ENCODE measurements at places on chromosomes 7 and 10.

DNA sequence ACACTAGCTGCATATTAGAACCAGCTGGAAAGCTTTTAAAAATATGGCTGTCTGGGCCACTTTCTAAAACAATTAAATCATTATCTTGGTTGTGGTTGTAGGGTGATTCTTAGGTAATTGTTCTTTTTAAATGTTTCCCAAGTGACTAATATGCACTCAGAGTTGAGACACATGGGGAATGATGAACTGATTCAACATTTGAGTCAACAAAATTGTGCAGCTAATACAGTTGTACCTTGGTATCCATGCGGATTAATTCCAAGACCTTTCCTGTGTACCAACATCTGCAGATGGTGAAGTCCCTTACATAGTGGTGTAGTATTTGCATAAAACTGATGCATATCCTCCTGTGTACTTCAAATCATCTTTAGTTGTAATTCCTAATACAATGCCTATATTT, 242.2 kb downstream of the ATRNL1 start:
- DNase-seq = no peak

DNA sequence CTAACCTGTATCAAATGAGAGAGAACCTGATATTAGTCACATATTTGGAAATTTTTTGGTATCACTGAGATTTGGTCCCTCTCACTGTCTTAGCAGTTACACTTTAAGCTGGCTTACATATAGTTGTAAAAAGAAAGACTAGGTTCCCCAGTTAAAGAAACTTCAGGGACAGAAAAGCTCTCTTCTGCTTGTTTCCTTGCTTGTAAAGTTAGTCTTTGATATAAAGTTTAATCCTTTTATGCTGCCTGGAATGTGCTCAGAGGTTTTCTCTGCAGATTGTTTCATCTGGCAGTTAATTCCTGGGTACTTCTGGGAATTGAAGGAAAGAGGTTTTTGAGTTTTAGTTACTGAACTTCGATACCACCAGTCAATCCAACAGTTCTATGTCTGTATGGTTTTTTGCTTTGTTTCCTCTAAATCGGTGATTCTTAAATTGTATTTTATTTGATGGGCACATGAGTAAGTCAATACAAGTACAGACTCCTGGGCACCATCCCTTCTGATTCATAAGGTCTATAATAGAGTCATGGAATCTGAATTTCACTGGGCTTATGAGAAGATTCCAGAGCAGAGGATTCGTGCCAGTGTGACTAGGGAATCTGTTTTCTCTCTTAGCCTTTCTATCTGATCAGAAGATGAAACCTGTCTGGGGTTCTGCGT, 1080.9 kb upstream of the C7orf33 start:
- no peak for DNase-seq

GRCh38 chr7:112001091-112001826, 204.9 kb downstream of the DOCK4 start:
- no peak for DNase-seq

DNA sequence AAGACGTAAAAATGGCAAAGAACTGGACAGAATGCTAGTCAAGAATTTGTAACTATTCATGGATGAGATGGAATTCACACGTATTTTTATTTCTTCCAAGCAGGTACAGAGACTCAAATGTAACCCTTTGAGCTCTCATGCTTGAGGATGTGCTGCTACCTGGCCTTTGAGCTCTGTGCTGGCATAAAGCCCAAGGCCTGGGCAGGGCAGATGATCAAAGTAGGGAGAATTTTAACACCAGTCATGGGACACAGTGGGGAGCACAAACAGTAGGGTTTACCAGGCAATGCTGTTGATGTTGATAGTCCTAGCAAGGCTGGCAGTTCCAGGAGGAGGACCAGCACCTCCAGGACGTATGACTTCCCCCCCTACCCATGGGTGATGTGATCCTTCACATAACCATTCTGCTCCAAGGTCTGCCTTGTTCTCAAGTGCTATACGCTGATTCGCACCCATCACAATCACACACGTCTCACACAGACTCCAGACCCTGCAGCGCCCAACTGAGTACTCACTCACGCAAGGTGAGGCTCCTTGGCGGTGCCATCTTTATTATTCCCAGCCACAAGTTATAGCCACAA, 48.6 kb upstream of the DLG5 start:
- no peak for DNase-seq

- DNase-seq = no peak
Measured at GRCh38 chr7:106874076-106874475, 9.0 kb downstream of the PIK3CG start.

DNA sequence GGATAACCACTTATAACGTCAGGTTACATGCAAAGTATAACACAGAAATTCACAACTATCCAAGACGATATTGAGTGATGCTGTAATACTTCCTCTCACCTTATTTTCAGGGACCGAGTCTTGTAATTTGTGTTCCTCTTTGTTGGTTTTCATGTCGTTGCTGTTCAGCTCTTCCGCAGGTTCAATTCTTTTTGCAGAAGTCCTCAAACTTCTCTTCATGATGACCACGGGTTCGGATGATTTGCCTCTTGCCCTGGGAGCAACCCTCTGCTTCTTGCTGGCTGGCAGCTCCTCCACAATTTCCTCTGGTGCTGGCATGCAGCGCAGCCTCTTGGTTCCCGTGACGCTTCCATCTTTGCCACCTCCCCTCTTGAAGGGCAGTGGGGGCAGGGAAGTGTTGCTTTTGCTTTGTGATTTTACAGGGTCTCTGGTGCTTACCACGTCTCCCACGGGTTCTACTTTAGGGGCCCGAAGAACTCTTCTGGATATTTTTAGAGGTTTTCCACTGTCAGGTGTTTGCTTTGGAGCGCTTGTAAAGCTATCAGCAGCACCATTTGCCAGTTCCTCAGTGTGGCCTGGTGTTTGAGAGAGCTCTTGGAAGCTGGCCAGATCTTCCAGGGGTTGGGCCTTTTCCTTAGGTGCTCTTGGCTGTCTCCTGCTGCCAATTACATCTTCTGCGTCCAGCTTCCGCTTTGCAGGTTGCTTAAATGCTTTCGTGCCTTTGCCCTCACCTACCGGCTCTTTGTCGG, 23.6 kb downstream of the MKI67 start:
- no peak for DNase-seq

- no peak for DNase-seq
Measured at GRCh38 chr7:79692015-79692414, 238.5 kb upstream of the MAGI2 start.

GRCh38 chr7:156031679-156032478, 219.6 kb upstream of the SHH start:
- no peak for DNase-seq

DNA sequence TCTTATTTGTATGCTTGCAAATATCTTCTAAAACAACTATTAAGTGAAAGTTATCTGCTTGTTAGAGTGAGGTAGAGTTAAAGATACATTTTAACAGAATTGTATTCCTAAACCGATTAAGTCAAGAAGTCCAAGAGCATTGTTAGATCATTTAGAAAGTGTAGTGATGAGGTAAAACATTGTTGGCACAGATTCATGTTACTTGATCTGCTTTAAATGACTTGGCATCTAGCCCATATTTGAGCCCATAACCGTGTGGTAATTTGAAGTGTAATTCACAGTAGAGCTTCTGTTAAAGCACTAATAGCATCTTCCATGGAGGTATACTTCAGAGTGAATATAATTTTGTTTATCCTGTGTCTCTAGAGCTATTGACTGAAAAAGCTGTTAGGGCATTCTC, 62.1 kb downstream of the PTEN start:
- no peak for DNase-seq

- DNase-seq = no peak
Measured at GRCh38 chr7:34107276-34107675, 201.9 kb downstream of the BMPER start.

DNA sequence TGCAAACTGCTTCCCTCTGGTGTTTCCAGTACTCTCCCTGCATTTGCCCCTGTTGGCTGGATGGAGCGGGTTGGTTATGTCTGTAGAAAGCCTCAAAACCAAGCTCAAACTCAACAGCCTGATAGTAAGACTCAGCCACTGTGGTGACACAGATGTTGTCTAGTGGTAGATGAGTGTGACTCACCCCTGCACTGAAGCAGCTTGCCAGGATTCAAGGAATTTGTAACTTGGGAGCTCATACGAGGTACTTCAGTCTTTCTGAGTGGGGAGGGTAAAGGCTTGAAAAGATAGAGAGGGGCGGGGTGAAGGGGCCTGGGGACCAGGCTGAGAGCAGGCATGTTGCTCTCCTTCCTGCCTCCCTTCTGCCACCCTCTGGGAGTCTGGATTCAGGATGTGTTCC, 22.9 kb upstream of the AQP1 start:
- no peak for DNase-seq

- DNase-seq = no peak
Measured at GRCh38 chr7:102096706-102097427, 189.8 kb upstream of the SH2B2 start.

All from activated CD4-positive, alpha-beta T cell treated with anti-CD3 and anti-CD28 coated beads, Interleukin-2, amount 50 U/mL, for 48 hours (primary cell).